ENCODE measurements at places on chromosomes 2 and 18.
A peak's percentile ranks its signal among the peaks of the same experiment; 100 is the strongest.

DNA sequence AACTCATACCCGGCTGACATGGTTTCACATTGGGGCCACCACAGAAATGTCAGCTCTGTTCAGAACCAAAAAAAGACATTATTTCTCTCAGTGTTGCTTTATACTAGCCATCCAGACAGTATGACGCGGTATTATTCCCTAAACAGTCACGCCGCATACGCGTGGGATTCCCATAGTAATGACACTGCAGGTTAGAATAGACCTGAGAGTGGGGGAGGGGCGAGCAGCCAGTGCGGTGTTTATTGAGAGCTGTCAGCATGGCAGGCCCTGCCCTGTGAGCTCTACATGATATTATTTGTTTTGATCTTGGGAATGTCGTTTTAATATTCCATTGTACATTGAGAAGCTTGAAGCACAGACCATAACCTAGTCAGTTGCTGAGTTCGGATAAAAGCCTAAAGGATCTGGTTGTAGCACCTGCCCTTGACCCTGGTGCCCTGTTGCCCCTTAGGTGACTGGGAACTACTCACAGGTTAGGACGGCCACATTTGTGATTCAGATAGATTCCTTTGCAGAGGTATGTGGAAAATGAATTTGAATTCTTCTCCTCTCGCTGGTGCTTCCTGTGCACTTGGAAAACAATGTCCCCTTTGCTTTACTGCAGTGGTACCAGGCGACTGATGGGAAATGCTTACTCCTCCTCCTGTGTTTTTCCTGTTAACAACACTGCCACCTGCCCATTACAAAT lies 150.1 kb downstream of the ARHGAP28 start:
- no peak overlapping the region for H3K4me3 ChIP-seq
- no peaks in the 10 kb centered on the region for H3K27me3 ChIP-seq
- no peak for DNase-seq
- H3K36me3 ChIP-seq = no peaks in the 10 kb centered on the region

DNA sequence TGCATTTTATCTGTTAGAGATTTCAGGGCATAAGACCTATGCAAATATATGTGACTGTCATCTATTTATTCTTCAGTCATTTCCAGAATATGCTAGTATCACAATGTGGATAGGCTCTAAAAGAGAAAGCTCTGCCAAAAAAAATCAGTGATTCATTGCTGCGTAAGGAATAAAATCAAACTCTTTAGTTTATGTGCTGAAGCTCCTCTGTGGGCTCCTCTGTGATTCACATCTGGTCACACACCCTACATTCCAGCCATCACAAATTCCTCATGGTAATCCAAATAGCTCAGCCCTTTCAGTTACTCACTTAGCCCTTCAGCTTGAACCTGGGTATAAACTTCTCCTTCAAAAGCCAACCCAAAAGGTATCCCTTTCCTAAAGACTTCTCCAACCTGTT lies 21.4 kb downstream of the DLGAP1 start:
- no peak overlapping the region for H3K27ac ChIP-seq
- H3K4me3 ChIP-seq = no peak overlapping the region
- H3K27me3 ChIP-seq = no peaks in the 10 kb centered on the region
- H3K36me3 ChIP-seq = no peaks in the 10 kb centered on the region
- no peak for DNase-seq
- no peaks in the 10 kb centered on the region for H3K4me1 ChIP-seq

- no peak overlapping the region for H3K27ac ChIP-seq
- H3K27me3 ChIP-seq = no peaks in the 10 kb centered on the region
- H3K36me3 ChIP-seq = no peaks in the 10 kb centered on the region
- no peak overlapping the region for H3K4me3 ChIP-seq
Observed at GRCh38 chr2:79850912-79851311, 338.1 kb downstream of the CTNNA2 start.

DNA sequence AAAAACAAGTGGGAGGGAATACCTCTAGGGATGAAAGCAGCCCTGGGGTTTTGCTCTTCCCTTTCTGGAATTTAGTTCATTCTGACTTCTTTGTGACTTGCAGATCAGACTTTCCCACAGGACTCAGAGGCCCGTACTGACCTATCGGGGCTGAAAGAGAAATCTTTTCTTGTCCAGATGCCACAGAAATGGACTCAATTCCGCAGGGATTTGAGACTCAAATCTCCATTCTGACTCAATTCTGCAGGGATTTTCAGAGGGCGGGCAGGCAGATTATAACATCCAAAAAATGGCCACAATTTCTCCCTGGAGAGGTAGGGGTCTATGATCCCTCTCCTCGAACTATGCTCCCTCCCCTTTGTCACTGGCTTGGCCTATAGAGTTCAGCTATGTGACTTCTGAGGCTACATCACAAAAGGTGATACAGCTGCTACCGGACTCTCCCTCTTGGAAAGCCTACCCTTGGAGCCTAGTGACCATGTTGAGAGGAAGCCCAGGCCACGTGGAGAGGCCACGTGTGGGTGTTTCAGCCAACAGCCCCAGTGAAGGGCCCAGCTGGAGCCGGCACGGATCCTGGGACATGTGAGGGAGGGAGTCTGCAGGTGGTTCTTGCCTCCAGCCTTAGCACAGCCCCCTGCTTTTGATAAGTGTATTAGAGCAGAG lies 4.8 kb upstream of the EFHD1 start:
- H3K4me1 ChIP-seq = no peaks in the 10 kb centered on the region
- no peak overlapping the region for H3K4me3 ChIP-seq
- H3K27ac ChIP-seq = peak overlapping the region; percentile 41
- DNase-seq = no peak
- H3K36me3 ChIP-seq = no peaks in the 10 kb centered on the region

DNA sequence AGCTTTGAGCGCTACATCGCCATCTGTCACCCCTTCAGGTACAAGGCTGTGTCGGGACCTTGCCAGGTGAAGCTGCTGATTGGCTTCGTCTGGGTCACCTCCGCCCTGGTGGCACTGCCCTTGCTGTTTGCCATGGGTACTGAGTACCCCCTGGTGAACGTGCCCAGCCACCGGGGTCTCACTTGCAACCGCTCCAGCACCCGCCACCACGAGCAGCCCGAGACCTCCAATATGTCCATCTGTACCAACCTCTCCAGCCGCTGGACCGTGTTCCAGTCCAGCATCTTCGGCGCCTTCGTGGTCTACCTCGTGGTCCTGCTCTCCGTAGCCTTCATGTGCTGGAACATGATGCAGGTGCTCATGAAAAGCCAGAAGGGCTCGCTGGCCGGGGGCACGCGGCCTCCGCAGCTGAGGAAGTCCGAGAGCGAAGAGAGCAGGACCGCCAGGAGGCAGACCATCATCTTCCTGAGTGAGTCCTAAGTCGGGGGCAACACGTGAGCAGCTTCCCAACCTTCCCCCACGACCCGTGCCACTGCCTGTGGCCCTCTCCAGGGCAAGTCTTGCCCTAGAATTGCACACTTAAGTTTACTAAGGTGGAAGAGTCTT lies 928 bp downstream of the GPR39 start:
- H3K27ac ChIP-seq = no peak overlapping the region
- no peaks in the 10 kb centered on the region for H3K36me3 ChIP-seq
- peaks cover 19% of the 10 kb centered on the region for H3K4me1 ChIP-seq
- H3K4me3 ChIP-seq = no peak overlapping the region
- no peaks in the 10 kb centered on the region for H3K27me3 ChIP-seq

DNA sequence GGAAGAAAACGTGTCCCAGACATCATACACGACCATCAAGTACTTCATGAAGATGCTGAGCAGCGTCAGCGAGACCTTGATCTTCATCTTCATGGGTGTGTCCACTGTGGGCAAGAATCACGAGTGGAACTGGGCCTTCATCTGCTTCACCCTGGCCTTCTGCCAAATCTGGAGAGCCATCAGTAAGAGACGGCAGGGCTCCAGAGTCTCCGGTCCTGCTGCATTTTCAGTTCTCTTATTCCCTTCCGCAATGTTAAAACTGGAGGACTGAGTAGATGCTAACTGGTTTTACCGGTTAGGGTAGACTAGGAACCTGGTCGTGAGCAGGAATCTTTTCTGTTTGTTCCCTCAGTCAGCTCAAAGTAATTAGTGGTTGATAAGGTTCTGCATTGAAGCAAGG lies 32.3 kb downstream of the SLC9A4 start:
- no peak overlapping the region for H3K4me3 ChIP-seq
- no peaks in the 10 kb centered on the region for H3K36me3 ChIP-seq
- H3K27ac ChIP-seq = no peak overlapping the region
- no peaks in the 10 kb centered on the region for H3K27me3 ChIP-seq
- no peak for DNase-seq

- H3K36me3 ChIP-seq = no peaks in the 10 kb centered on the region
- H3K4me3 ChIP-seq = no peak overlapping the region
- DNase-seq = no peak
- H3K4me1 ChIP-seq = no peaks in the 10 kb centered on the region
Observed at GRCh38 chr18:43719267-43719795, 442.0 kb upstream of the SYT4 start.

DNA sequence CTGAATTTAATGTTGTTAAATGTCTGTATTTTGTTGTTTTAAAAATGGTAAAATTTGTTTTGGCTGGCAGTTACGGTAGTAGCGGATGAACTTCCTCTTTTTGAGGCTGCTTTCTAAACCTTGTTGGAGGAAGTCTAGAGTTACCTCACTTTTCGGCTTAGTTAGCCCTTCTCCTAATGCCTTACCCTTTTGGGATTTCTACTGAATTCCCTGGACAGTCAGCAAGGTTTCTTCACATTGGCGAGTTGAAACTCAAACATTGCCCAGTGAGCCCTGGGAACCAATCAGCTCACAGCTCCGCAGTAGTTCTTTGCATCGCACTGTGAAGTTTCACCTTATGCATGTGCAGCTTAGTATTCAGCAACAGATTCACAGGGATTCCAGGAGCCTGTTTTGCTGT lies 55.2 kb downstream of the TMEM247 start:
- H3K4me1 ChIP-seq = peaks cover 6% of the 10 kb centered on the region
- no peak for DNase-seq
- H3K27ac ChIP-seq = no peak overlapping the region

DNA sequence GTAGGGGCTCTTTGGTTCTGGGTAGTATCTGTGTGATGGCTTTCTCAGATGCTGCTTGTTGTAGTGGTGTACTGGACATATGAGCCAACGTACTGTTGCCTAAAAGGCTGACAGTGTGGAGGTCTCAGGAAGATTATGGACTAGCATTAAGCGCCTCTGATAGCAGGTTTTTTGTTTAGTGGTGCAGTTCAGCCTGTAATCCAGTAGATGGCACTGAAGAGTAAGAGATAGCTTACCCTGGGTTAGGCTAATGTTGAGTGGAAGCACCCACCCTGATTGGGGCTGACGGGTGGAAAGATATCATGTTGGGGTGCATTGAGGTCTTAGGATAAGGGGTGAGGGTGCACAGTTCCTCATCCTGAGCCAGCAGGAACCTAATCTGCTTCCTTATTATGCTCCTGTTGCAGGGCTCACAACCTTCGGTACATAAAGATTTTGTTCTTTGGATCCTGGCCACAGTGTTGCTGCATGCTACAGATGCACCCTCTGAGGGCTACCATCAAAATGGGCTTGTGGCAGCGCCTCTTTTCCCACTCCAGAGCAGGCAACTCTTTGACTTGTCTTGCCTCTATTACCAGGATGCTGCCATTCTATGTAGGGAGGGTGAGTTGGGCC lies 79.6 kb downstream of the MSTN start:
- H3K4me1 ChIP-seq = no peaks in the 10 kb centered on the region
- H3K27ac ChIP-seq = no peak overlapping the region
- H3K4me3 ChIP-seq = no peak overlapping the region
- H3K36me3 ChIP-seq = no peaks in the 10 kb centered on the region

GRCh38 chr18:65568866-65569265 lies 181.9 kb upstream of the CDH7 start:
- no peak overlapping the region for H3K4me3 ChIP-seq
- no peak for DNase-seq
- H3K4me1 ChIP-seq = no peaks in the 10 kb centered on the region
- H3K27ac ChIP-seq = no peak overlapping the region
- H3K36me3 ChIP-seq = no peaks in the 10 kb centered on the region

GRCh38 chr18:31965316-31965970 lies 22.5 kb upstream of the TRAPPC8 start:
- no peaks in the 10 kb centered on the region for H3K4me1 ChIP-seq
- H3K4me3 ChIP-seq = no peak overlapping the region
- H3K27me3 ChIP-seq = no peaks in the 10 kb centered on the region
- H3K36me3 ChIP-seq = no peaks in the 10 kb centered on the region

- H3K4me1 ChIP-seq = peaks cover 7% of the 10 kb centered on the region
- H3K27ac ChIP-seq = no peak overlapping the region
- no peaks in the 10 kb centered on the region for H3K27me3 ChIP-seq
- H3K36me3 ChIP-seq = no peaks in the 10 kb centered on the region
- no peak overlapping the region for H3K4me3 ChIP-seq
- DNase-seq = no peak
Observed at GRCh38 chr2:231387904-231388724, 7.4 kb upstream of the B3GNT7 start.

- DNase-seq = no peak
- peaks cover 21% of the 10 kb centered on the region for H3K4me1 ChIP-seq
- H3K27ac ChIP-seq = peak overlapping the region; percentile 73
Observed at GRCh38 chr2:241842620-241843211, 16.0 kb downstream of the PDCD1 start.

- no peak overlapping the region for H3K27ac ChIP-seq
- no peaks in the 10 kb centered on the region for H3K27me3 ChIP-seq
- no peaks in the 10 kb centered on the region for H3K36me3 ChIP-seq
- H3K4me1 ChIP-seq = no peaks in the 10 kb centered on the region
Observed at GRCh38 chr2:145601361-145601925, 1081.5 kb upstream of the ZEB2 start.

- no peaks in the 10 kb centered on the region for H3K36me3 ChIP-seq
- no peak for DNase-seq
- no peak overlapping the region for H3K4me3 ChIP-seq
- no peaks in the 10 kb centered on the region for H3K4me1 ChIP-seq
- H3K27me3 ChIP-seq = no peaks in the 10 kb centered on the region
Observed at GRCh38 chr2:222916229-222917197, 55.7 kb downstream of the ACSL3 start.
